Stimulated activated CD8-positive, alpha-beta memory T cell treated with anti-CD3 and anti-CD28 coated beads, Interleukin-15, amount 100 ng/mL, for 1 hour (primary cell): ENCODE measurements at places on chromosomes 12 and 14.

DNA sequence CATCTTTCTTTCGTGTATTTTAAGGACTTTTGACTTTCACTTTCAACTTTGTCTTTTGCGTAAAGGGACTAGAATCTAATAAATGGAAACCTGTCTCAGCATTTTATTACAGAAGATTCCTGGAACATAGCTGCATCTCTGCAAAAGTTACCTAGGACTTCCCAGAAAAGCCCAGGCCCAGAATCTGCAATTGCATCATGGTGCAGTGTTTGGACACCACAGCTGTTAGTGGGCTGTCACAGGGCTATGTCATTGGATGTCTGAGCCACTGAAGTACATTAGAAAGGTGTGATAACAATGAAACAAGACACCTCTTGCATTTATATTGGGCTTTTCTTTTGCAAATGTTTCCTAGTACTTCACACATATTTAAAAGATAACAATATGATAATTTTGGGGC, 199.9 kb upstream of the IGF1 start:
- DNase-seq, result no peak

- no peak for DNase-seq
Measured at GRCh38 chr14:74620497-74620921, 8.5 kb upstream of the LTBP2 start.

GRCh38 chr12:76018672-76019071, 12.9 kb downstream of the PHLDA1 start:
- no peak for DNase-seq

DNA sequence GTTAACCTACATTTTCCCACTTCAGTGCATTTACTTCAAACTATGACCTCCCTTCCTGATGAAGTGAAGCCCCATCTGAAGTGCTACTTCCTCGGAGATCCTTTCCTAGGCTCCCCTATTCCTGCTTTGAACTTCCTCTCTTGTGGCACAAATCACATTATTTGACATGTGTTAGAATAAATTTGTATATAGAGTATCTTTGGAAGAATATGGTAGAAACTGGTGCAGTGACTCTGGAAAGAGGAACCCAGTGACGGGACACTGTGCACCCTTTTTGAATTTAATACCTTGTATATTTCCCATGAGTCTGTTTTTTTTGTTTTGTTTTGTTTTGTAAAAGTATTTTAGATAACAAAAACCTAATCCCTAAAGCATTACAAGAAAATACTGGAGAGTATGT, 66.4 kb upstream of the SRSF5 start:
- DNase-seq, result no peak

DNA sequence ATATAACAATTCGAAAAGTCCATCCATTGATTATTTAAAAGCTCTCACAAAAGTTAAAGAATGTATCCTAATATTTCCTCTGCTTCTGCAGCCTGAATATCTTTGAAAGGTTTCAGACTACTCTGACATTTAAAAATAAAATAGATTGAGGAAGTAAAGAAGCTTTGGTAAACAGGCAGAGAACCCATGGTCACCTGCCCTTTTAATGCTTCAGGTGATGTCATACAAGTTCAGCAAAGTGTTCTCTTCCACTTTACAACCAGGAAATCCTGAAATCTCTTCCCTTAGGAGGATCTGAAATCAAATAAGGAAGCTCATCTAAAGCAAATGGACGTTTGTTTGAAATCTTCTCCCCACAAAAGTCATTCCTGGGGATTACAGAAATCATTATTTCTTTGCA, 322.4 kb downstream of the PDZRN4 start:
- no peak for DNase-seq

DNA sequence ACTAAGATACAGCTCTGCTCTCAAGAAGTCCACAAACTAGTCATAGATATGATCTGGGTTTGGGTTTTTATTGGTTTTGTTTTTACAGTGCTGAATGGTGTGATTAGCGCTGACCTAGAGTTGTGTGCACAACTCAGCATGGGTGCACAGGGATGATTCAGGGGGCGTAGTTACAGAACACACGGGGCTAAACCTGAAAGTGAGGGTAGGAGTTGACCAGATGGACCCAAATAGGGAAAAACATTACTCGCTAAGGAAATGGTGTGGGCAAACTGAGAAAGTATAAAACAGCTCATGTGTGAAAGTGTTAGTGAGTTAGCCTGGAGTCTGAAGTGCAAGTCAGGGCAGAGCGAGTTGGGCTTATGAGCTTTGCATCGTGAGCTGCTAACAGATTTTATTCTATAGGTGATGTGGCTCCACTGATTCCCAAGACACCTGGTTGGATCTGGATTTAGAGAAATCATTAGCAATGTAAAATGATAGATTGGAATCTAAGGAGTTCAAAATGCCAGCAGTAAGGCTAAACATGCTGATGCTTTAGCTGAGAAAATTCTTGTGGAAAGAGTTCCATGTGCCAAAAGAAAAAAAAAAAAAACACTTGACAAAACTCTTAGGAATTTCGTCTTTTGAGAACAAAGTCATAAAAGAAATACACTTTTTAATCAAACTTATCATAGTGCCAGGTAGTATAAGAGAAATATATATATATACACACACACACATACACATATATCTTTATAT, 134.9 kb downstream of the SLC5A8 start:
- DNase-seq, result no peak

- DNase-seq, result no peak
Measured at GRCh38 chr14:20578784-20579502, 8.9 kb downstream of the RNASE11 start.

DNA sequence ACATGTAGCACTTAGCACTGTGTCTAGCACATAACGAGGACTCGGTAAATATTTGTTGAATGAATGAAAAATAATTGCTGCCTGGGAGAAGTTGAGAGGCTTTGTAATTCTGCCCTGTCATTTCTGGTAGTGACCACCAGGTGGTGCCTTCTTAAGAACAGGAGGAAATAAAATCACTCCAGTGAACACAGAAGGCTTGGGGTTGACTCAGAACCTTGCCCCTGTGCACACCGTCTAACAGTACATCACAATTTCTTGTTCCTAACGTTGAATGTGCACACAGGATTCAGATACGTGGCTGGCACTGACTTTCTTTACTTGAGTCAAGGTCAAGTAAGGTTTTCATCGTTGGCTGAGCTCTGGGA, 91.8 kb downstream of the RGS6 start:
- no peak for DNase-seq

GRCh38 chr12:90390947-90391346, 564.0 kb downstream of the CCER1 start:
- DNase-seq, result no peak

GRCh38 chr14:99081156-99081765, 190.7 kb downstream of the BCL11B start:
- DNase-seq, result no peak

- no peak for DNase-seq
Measured at GRCh38 chr12:67091204-67091603, 178.0 kb upstream of the CAND1 start.

DNA sequence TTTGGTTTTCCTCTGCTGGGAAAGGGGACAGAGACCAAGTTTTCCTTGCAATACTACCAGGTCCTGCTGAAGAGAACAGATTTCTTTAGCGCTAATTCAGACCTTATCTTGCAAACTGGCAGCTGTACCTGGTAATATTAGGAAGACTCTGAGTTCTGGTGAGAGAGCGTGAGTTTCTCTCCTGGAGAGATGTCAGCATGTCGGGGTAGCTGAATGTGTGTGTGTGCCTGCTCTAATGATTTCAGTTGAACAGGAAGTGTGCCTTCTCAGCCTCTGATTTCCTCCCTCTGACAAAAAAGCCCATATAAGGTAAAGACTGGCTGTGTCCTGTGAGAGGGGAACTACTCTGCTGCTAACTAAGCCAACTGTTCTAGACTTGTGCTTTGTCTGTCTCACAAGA, 10.3 kb upstream of the ERP27 start:
- DNase-seq, result no peak

DNA sequence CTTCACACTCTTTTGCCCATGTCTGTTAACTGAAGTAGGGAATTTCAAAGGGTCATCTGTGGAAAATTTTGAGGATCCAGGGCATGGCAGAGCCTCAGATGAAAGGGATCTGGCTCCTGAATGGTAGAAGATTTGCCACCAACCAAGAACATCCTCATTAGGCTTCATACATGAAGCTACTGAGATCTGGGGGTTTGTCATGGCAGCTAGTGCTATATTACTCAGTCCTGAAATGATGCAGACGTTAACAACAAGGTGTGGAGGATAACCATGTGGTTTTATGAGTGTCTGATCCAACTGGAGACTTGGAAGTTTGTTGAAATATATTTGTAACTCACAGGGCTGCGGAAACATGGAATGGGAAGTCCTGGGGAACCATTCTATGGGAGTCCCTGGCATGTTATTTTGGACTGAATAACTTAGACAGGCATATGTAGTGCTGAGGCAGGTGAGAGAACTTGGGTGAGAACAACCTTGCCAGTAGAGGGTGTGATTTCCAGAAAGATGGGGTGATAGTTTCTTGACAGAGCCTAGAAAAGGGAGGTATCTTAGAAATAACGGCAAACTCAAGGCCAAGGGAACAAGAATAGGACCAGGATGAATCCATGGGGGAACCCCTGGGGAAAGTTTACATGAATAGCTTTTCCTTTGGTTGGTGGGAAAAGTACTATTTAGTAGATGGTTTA, 42.0 kb upstream of the C12orf75 start:
- no peak for DNase-seq

GRCh38 chr12:100995771-100996170, 201.2 kb downstream of the ANO4 start:
- DNase-seq, result no peak

DNA sequence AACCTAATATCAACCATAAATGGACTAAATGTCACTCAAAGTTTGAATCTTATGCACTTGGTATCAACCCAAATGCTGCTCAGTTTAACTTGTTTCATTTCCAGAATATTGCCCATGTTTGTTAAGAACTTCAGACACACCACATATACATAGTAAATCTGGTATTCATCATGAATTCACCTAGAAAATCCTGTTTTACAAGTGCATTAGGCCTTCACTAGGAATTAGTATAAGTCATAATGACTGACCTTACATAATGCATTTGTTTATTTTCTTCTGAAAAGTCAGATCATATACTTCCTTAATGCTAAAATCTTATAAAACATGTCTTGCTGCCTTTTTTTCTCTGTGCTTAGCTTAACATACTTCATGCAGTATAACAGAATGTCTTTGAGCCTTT, 66.1 kb downstream of the ABCD2 start:
- DNase-seq, result no peak

DNA sequence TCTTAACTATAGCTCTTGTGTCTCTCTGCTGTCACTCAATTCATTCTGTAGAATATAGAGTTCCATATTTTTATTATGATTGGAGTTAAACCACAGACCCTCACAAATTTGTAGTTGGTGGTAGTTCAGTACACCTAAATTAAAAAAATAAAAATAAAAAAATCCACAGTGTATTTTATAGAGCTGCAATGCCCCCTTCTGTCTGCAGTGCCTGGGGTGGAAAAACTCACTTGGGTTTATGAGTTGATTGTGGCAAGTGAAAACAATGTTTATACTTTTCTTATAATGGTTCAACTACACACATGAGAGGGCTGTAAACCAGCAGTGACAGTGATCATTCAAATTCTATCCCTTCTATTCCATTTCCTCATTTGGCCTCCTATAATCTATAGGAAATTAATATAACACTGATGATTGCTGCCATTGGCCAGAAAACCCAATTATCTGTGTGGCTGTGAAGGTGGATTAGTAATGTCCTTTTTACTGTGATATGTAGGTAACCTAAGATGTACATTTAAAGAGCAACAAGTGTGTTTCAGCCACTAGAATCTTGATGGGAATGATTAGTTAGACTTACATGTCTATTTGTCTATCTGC, 166.9 kb upstream of the LRIG3 start:
- no peak for DNase-seq

DNA sequence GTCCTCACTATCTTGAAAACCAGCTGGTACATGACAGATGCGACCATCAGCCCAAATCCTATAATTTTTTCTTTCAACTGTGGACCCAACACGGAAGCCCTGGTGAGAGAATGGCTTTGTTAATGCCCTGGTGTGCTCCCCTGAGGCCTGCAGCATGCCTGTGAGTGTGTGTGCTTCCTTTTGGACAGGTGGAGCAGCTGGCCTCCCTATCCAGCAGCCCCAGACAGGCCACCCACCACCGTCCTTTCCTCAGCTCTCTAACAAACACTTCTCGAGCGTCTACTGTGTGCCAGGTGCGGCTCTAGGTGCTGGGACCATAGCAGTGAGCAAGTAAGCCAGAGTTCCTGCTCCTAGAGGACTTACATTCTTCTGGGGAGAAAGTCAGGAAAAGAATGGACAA, 78.9 kb upstream of the GZMB start:
- DNase-seq, result no peak

DNA sequence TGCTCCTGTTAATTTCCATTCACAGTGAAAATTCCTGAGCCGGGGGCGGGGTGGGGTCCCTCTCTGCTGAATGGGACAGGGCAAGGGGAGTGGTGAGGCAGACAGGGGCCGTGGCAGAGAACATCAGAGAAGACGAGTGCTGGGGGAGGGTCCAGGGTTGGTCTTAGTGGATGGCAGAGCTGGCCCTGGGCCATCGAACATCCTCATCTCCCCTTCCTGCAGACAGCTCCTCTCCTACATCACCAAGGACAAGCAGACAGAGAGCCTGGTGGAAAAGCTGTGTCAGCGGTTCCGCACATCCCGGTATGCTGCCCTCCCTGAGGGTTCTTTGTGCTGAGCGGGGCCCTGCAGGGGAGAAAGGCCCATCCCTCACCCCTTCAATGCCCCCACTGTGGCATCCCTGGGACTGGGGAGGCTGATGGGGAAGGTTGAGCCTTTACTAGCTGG, 5.0 kb upstream of the GAPDH start:
- DNase-seq, result no peak
